ENCODE measurements at places on chromosomes 4 and X.

GRCh38 chr4:42350611-42351182 lies 46.6 kb upstream of the SHISA3 start:
- no peak for DNase-seq

DNA sequence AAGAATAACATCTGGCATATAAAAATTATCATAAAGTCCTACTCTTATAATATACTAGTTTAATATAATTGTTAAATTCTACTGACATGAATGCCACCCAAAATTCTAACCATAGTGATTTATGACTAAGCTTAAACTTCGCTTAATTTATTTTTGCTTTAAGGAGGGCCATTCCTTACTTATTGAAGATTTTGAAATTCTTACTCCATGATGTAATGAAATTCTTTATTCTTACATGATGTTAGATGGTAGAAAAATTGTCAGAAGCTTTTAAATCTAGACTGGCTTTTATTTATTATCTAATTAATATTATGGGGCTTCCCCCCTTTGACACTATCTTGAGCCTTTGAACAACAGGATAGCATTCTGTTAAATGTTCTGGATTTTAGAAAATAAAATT lies 19.5 kb upstream of the SUPT20HL2 start:
- no peak for DNase-seq

GRCh38 chr4:115274545-115274944 lies 161.1 kb upstream of the NDST4 start:
- DNase-seq, result no peak

GRCh38 chr4:173247321-173247720 lies 78.7 kb downstream of the GALNT7 start:
- DNase-seq, result no peak

GRCh38 chr4:142406917-142407501 lies 439.1 kb downstream of the INPP4B start:
- DNase-seq, result no peak

DNA sequence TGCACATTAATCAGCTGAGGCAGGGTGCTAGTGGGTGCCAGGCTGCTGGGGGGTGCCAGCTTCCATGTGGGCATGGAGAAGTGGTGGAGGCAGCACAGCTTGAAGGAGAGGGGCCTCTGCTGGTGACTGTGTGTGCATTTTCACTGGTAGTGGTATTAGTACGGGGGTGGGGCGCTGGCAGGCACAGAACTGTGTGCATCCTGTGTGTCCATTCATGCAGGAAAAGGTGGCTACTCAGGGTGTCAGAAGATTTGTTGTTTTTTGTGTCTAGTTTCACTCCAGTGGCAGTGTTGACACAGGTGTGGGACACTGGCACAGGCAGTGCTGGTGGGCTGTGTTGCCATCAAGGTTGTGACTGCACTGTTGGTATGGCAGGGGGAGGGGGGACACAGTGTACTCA lies 1303.6 kb downstream of the FAM133A start:
- DNase-seq, result no peak

Measured in NCI-H526 treated with DMSO at 0.1 percent for 48 hours (cell line).